Mucosa of gallbladder (tissue), 1 donor: ENCODE measurements at places on chromosomes 6 and 20.

DNA sequence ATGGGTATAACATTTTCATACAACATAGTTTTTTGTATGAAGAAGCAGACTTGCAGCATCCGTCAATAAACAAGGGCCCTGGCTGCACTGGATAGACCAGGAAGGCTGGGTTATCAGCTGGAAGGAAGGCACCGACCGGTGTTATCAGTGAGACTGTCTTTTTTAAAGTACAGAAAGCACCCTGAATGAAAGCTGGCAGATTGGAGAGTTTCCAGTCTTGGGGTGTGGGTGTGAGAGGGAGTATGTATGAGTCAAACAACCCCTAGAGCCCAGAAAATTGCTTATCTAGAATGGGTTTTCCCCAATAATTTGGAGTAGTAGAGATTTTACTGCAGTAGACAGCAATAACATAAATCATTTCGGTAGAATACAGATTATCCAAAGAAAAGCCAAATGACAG, 42.4 kb downstream of the TXLNB start:
- DNase-seq, result no peak

DNA sequence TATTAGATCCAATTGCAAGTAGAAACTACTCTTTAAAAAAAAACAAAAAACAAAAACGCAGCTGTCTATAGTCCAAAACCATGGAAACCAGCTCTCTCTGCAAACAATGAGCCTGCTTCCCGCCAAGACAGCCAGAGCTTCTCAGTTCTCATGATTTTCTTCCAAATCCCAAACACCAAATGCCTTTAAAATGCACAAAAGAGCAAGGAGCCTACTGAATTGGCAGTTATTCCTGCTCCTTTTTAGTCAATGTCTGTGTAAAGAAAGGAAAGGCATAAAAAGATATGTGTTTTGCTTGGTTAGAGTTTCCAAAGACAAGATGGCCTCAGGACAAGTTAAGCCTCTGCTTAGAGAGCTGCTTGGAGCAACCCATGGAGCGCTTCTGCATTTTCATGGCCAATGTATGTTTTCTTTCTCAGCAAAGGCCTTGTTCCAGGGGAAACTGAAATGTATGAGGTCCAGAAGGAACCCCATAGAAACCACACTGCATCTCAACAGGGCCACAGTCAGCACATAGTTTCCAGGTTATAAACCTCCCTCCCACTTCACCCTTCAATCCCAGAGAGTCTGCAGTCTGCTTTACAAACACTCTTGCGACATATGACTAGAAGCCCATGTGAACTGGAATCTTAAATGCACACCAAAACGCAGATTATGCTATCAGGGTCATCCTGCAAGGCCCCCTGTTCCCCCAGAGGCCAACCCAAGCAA, 209.3 kb upstream of the TAB2 start:
- DNase-seq, result no peak

- DNase-seq, result peak; percentile 46
Measured at GRCh38 chr20:62824476-62825332, 7.9 kb downstream of the COL9A3 start.

DNA sequence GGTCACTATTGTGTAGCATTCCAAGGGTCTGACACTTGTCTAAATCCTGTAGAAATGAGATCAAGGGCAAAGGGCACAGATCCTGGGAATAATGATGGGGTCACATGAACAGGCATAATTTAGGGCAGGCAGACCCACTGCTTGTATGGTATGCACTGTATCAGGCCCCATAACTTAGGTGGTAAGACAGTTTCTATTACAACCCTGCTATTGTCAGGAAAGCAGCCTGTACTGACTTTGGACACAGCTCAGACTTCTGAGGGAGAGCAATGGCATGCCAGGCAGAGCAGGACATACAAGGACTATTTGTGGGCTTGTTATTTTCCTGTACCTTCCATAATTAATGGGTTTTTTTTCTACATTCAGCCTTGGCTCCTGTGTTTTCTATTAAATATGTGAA, 286.8 kb downstream of the PKHD1 start:
- DNase-seq, result no peak

DNA sequence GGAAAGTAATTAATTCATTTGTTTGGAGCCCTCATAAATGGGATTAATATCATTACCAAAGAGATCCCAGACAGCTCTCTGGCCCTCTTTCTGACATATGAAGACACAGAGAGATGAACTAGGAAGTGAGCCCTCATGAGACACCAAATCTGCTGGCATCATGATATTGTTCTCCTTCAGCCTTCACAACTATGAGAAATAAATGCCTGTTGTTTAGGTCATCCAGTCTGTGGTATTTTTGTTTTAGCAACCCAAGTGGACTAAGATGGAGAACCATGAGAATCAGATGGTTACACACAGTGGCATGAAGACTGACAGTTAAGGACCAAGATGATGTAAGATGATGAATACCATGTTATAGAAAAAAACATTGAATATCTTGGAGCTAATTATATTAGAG, 16.9 kb upstream of the HBS1L start:
- DNase-seq, result no peak

DNA sequence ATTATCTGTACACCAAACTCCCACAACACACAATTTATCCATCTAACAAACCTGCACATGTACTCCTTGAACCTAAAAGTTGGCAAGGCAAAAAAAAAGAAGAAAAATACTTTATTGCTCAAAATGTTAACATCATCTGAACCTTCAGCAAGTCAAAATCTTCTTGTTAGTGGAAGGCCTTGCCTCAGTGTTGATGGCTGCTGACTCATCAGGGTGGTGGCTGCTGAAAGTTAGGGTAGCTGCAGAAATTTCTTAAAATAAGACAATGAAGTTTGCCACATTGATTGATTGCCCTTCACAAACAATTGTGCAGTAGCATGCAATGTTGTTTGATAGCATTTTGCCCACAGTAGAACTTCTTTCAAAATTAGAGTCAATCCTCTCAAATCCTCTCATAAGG, 2.7 kb upstream of the WFDC11 start:
- no peak for DNase-seq
